ENCODE measurements at places on chromosomes 5 and 9.

- DNase-seq, result no peak
These were observed 2.0 kb downstream of the LOX start for GRCh38 chr5:122076050-122076461.

GRCh38 chr5:3301306-3301705, 294.3 kb upstream of the IRX1 start:
- peak; percentile 53 for DNase-seq

GRCh38 chr5:32446630-32447029, 2.1 kb upstream of the ZFR start:
- DNase-seq, result no peak

GRCh38 chr5:8848997-8849594, 696.8 kb downstream of the SEMA5A start:
- DNase-seq, result no peak

DNA sequence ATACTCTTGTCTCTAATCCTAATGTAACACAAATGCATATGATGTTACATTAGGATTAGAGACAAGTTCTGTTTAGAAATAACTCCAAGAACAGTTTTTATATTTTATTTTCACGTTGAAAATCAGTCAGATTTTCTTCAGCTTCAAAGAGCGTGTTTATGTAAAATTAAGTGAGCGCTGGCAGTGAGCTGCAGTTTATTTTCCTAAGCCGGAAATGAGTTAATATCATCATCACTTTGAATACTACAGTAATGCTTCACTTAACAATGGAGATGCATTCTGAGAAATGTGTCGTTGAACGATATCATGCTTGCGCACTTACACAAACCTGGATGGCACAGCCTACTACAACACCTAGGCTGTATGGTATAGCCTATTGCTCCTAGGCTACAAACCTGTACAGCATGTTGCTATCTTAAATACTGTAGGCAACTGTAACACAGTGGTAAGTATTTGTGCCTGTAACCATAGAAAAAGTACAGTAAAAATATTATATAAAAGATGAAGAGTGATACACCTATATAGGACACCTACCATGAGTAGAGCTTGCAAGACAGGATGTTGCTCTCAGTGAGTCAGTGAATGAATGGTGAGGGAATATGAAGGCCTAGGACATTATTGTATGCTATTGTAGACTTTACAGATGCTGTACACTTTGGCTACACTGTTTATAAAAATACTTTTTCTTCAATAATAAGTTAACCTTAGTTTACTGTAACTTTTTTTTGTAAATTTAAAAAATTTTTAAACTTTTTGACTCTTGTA, 65.9 kb upstream of the C5orf46 start:
- no peak for DNase-seq

DNA sequence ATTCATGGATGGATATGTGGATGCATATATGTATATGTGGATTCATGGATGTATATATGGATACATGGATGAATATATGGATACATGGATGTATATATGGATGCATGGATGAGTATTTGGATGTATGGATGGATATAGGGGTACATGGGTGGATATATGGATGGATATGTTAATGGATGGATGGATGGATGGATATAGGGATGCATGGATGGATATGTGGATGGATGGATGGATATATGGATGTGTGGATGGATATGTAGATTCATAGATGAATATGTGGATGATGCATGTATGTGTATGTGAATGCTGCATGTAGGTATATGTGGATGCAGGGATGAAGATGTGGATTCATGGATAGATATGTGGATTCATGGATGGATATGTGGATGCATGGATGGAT, 53.4 kb upstream of the SYNPO start:
- no peak for DNase-seq

DNA sequence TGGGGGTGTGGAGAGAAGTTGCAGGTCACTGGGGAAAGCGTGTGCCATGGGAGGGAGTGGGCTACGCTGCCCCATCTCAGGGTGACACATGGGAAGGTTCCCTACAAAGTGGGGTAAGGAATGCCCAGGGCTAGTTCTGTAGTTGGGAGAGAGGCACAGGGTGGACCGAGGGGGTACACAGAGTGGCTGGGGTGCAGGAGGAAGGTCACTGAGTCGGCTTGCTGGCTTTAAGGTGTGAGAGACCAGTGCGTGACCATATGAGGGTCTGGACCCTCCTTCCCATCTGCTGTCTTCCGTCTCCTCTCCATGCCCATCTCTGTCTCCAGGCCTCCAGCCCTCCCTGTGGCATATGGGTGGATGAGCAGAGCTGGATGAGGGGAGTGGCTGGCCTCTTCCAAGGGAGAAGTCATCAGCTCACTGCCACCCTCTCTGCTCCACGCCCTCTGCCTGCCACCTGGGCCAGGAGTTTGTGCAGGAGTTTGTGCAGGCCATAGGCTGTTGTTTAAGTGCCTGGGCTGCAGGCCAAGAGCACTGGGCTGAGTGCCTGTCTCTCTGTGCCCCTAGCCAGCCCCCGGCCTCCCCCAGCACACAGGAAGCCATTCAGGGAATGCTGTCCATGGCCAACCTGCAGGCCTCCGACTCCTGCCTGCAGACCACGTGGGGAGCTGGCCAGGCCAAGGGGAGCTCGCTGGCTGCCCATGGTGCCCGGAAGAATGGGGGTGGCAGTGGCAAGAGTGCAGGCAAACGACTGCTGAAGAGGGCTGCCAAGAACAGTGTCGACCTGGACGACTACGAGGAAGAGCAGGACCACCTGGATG, 96.8 kb downstream of the PHF2 start:
- no peak for DNase-seq

- DNase-seq, result no peak
These were observed 367.7 kb downstream of the GADD45G start for GRCh38 chr9:89972535-89972934.

GRCh38 chr5:72402381-72402890, 82.3 kb downstream of the PTCD2 start:
- DNase-seq, result no peak

GRCh38 chr9:16106021-16106571, 553.3 kb downstream of the CCDC171 start:
- no peak for DNase-seq

- no peak for DNase-seq
These were observed 29.9 kb upstream of the PDE4D start for GRCh38 chr5:59923465-59923864.

- DNase-seq, result peak; percentile 90
These were observed at the start of gene NPDC1 for GRCh38 chr9:137046088-137046787. Gene NPDC1 (minus strand): TSS chr9:137046177. CDS start chr9:137045989, 188 bp downstream.

- no peak for DNase-seq
These were observed 375.0 kb upstream of the CCNH start for GRCh38 chr5:87787625-87788256.

DNA sequence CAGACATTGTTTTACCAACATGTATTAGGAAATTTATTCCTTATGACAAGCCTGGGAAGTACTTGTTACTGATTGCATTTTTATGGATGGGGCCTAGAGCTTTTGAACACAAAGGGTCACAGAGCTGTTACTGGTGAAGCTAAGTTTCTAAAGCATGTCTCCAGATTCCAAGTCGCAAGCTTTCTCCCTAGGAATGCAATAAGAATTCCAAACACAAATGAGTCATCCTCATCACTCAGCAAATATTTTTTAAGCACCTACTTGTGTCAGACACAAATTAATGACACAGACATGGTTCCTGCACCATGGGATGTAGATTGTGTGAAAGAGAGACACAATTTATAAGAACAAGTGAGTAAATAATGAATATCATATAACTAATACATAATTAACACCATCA, 11.0 kb upstream of the SH3RF2 start:
- no peak for DNase-seq

DNA sequence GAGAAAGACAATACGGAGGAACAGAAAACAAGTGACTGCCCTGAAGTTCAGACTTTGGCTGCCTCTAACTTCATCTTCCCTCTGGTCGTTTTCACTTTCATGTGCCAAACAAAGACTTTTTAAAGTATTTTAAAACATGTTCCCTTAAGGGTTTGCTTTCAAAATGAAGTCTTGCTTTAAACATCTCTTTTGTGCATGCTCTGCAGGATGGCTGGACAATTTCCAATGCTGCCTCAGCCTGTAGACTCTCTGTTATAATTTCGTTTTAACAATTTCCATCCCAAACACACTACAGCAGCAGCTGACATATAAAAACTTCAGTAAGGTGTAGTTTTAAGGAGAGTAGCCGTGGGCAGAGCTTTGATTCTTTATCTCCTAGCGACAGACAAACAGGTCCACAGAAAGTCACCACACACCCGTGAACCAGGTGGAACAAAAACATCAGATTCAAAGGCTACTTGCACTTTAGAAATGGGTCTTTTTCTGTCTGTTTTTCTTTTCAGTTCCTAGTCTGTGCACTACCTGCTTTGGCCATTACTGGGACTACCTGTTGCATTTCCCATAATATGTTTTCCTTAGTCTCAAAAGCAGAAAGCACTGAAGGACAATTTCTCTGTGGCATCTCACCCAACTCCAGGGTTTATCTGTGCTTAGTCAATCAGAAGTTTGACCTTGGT, 308.9 kb downstream of the DTWD2 start:
- DNase-seq, result no peak

DNA sequence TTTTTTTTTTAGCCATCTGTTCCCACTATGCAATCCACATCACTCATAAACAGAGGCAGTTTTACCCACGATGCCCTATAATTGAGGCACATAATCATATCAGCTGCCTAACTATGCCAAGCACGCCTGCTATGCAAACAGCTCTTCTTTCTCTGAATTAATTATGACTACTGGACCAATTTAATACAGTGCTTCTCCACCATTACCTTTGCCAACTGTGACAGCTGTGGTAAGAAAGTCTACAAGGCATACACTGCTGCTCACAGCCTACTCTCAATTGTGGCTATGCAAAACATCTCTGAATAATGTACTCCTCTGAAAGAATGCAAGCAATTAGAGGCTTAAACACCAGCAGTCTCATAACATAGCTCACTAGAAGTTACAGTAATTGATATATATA, 97.1 kb downstream of the DTWD2 start:
- peak; percentile 44 for DNase-seq

- no peak for DNase-seq
These were observed 31.9 kb upstream of the PCSK5 start for GRCh38 chr9:75858497-75859092.

DNA sequence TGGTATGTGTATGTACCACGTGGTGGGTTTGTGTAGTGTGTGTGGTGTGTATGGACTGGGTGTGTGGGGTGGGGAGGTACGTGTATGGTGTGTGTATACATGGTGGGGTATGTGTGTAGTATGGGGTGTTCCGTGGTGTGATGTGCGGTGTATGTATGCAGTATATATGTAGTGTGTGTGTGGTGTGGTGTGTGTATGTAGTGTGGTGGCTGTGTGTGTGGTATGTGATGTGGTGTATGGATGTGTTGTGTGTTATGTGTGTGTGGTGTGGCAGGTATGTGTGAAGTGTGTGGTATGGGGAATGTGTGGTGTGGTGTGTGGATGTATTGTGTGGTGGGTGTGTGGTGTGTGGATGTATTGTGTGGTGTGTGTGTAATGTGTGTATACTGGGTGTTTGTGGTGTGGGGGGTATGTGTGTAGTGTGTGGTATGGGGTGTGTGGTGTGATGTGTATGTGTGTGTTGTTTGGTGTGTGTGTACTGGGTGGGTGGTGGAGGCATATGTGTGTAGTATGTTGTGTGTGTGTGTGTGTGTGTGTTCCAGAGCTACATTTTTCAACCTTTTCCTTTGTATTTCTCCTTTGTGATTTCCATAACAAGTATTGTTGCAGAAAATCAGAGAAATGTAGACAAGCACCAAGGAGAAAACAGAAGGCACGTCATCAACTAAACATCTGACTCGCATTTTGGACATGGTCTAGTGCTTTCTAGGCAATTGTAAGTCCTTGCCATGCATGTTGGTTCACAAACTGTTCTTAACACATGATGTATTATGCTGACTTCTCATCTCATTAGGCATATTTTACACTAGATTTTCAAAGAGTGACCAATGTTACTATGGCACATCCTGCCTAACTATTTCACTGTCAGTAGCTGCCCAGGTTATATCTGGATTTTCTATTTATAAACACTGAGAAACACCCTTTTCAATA, 13.2 kb downstream of the SEMA4D start:
- no peak for DNase-seq

GRCh38 chr9:14300040-14300439, 13.9 kb downstream of the NFIB start:
- DNase-seq, result no peak

- DNase-seq, result no peak
These were observed 303 bp downstream of the LIFR start for GRCh38 chr5:38556088-38556598.

GRCh38 chr5:163089230-163089629, 348.2 kb upstream of the CCNG1 start:
- DNase-seq, result no peak

GRCh38 chr9:132424857-132425674, 15.1 kb downstream of the CFAP77 start:
- no peak for DNase-seq

- no peak for DNase-seq
These were observed 171.2 kb downstream of the CDK5RAP2 start for GRCh38 chr9:120408680-120409258.

GRCh38 chr9:87792831-87793288, 66.9 kb downstream of the CTSL start:
- DNase-seq, result no peak

GRCh38 chr9:13149454-13149853, 130.0 kb downstream of the MPDZ start:
- DNase-seq, result peak; percentile 56

DNA sequence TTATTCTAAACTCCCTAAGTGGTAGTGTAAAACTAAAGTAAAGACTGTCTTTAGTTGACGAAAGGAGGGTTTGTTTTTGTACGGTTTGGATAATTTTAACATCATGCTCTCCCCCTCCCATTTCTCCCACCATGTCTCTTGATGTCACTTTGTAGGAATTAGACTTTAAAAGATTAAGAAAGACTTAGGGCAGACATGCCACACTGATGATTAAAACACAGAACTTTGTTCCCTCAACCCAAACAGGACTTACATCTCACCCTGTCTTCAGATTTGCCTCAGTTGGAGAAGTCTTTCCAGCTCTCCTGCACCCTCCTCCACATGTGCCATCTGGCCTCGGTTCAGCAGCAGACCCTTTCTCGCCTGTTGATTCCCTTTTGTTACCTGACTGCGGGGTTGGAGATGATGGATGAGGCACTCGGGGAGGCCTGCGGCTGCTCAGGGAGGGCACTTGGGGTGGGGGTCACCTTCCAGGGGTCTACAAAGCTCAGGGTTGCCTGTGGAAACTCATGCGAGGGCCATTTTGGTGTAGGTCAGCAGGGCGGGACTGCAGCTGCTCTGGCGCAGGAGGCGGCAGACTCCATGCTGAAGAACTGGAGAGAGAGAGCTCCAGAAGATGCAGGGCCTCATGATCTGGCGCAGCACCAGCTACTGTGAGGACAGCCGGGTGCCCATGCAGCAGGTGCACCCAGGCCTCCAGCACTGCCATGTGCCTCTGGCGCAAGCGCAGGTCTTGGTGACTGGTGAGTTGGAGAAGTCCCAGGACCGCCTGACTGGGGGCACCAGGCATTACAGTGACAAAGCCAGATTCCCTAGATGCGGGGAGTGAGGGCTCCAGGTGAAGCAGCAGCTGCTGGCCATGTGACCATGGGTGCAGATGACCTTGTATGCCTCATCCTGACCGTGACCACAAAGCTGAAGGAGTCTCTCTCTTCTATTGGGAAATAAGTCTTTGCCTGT, 24.5 kb upstream of the EXOC3 start:
- DNase-seq, result peak; percentile 87
